Nephron progenitor cell (in vitro differentiated cells): ENCODE measurements at places on chromosomes 11 and 22.

DNA sequence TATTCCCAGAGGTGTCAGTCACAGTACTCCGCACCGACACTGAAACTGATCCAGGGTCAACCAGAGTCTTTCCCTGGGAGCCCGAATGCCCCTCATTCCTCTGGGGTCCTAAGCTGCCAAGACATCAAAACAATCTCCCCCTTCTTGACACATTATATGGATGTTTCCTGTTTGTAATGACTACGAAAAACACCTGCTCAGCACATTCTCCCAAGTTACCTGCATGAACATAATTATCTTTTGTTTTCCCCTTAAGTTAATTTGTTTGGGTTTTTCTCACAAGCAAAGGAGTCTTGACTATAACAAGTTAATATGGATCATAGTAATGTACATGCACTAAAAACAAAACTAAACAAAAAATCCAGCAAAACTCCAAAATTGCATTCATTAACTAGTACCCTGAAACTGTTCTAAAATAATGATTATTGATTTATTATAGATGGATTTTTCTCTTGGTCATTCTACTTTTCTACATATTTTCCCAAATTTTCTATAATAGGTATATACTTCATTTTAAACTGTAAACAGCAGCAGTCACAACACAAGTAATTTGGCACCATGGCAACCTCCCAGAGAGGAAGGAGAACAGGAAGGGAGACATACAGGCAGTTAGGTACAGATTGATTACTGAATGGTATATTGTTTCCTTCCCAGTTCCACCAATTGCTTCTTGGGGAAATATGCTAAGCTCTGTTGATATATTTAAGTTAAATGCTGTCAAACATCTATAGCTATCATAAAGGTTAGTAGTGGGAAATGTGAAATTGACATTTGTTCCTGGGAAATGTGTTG lies 631.5 kb downstream of the METTL15 start:
- no peaks in the 10 kb centered on the region for H3K27me3 ChIP-seq
- H3K36me3 ChIP-seq: no peaks in the 10 kb centered on the region
- peak; percentile 5 for DNase-seq

DNA sequence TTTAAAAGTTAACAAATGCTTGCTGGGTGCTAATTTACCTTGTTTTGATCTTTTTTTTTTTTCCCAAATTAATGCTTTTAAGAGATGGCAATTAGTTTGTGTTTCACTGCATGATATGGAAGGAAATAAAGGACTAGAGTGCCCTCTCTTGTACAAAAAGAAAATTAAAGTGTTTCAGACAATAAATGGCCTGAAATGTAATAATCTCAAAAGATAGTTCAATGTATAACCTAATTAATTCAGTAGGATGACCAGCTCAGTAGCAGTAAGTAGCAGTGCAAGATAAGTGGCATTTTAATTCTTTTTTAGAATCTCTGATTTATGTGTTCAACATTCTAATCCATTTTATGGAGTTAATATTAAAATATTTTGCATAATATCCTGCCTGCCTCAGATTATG lies 39.9 kb upstream of the MYO18B start:
- H3K27me3 ChIP-seq: no peaks in the 10 kb centered on the region
- H3K4me3 ChIP-seq: no peak overlapping the region
- H3K27ac ChIP-seq: no peak overlapping the region
- no peak for DNase-seq
- H3K36me3 ChIP-seq: peaks cover 16% of the 10 kb centered on the region

GRCh38 chr22:45454275-45454674 lies 40.8 kb downstream of the RIBC2 start:
- no peaks in the 10 kb centered on the region for H3K36me3 ChIP-seq
- H3K27me3 ChIP-seq: peaks cover 7% of the 10 kb centered on the region
- no peak overlapping the region for H3K4me3 ChIP-seq
- peaks cover 49% of the 10 kb centered on the region for H3K4me1 ChIP-seq

DNA sequence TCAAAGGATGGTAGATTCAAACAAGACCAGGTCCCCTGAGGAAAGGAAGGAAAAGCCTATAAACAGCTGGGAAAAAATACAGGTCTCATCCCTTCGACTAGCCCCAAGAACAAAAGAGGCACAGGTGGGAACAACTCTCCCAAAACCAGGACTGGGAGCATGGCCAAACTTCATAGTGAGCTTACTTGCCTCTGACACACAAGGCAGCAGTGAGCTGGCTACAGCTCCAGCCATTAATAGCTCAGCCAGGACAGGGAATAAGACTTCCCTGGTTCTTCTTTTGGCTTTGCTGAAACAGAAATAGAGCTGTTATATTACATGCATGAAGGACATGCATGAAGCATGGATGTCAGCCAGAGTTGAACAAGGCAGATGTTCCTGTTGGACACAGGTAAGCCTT lies at the start of gene OR10A2:
OR10A2 (plus strand) TSS at position 97 of the 400 bp plus-strand sequence. CDS start 6,698 bp downstream, outside the sequence.
- DNase-seq: no peak
- H3K27me3 ChIP-seq: no peaks in the 10 kb centered on the region
- no peaks in the 10 kb centered on the region for H3K4me1 ChIP-seq
- no peak within 1 kb of the TSS for H3K27ac ChIP-seq

DNA sequence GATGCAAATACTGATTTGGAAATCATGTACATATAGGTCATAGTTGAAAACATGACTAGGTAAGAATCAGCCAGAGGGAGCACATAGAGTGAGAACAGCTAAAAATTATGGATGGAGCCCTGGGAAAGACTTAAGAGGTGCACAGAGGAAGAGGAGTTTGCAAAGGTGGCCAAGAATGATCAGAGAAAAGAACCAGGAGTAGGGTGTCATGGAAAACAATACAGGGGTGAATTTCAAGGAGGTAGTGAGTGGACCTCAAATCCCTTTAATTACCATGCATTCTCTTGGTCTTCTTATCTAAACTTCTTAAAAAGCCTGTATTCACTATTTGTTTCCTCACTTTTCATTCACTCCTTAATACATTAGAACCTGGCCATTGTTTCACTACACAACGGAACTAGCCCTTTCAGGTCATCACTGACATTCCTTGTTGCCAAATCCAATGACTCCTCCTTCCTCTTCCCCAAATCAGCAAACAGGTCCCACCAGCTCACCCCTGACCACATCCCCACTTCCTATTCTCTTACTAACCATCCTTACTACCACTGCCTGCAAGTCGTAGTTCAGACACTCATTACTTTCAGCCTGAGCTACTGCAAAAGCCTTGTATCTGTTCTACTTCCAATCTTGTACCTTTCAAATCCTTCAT lies 22.6 kb downstream of the BUD13 start:
- no peak overlapping the region for H3K4me3 ChIP-seq
- peaks cover 42% of the 10 kb centered on the region for H3K36me3 ChIP-seq
- no peaks in the 10 kb centered on the region for H3K27me3 ChIP-seq
- no peaks in the 10 kb centered on the region for H3K4me1 ChIP-seq

DNA sequence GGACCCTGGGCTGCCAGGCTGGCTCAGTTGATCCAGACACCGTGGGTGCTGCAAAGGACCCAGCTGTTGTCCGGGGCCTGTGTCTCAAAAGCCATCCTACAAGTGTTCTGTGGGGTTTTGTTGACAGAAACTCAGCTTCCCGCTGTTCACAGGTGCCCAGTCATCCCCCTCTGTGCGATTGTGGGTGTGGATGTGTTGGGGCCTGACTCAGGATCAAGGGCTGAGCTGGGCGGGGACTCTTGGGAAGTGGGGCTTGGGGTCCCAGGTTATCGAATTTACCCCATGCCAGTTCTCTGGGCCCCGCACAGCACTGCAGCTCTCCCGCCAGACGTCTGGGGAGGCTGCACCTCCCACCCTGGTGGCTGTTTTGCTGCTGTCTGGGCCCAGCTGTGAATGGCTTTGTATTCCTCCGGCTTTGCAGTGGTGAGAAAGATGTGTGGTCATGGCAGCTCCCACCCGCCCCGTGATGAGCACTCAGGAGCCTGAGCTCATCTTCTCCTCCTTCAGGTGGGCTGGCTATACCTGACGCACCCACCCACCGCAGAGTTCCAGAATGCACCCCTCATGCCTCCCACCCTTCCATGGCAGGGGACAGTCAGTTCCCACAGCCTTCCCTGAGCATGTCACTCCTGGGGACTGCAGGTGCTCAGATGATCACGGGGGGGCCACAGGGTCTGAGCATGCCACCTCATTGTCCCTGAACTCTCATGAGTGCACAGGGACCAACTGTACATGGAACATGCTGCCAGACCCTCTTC lies 3.6 kb upstream of the AP2A2 start:
- peaks cover 5% of the 10 kb centered on the region for H3K27me3 ChIP-seq
- no peaks in the 10 kb centered on the region for H3K36me3 ChIP-seq
- H3K27ac ChIP-seq: peak overlapping the region; percentile 85
- H3K4me1 ChIP-seq: peaks cover 22% of the 10 kb centered on the region
- no peak for DNase-seq
- no peak overlapping the region for H3K4me3 ChIP-seq

- no peaks in the 10 kb centered on the region for H3K36me3 ChIP-seq
- H3K4me1 ChIP-seq: peaks cover 7% of the 10 kb centered on the region
- no peak overlapping the region for H3K27ac ChIP-seq
- DNase-seq: no peak
- no peaks in the 10 kb centered on the region for H3K27me3 ChIP-seq
These were observed 1025.8 kb downstream of the FAM181B start for GRCh38 chr11:81707881-81708280.

DNA sequence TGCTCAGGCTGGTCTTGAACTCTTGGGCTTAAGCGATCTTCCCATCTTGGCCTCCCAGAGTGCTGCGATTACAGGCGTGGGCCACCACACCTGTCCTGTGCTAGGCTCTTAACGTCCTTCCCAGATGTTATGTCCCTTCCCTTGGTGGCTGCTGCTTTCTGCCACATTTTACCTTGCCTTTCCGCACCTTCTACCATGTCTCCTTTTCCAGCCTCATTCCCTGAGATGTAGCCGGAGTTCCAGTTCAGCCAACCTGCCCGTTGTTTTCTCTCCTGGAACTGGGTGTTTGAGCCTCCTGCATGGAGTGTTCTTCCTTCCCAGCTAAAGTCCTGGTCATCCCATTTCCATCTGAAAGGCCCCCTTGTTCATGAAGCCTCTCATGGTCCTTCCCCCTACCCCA lies 95.3 kb downstream of the PTPRJ start:
- DNase-seq: no peak
- H3K4me1 ChIP-seq: peaks cover 32% of the 10 kb centered on the region
- H3K27me3 ChIP-seq: peaks cover 4% of the 10 kb centered on the region

DNA sequence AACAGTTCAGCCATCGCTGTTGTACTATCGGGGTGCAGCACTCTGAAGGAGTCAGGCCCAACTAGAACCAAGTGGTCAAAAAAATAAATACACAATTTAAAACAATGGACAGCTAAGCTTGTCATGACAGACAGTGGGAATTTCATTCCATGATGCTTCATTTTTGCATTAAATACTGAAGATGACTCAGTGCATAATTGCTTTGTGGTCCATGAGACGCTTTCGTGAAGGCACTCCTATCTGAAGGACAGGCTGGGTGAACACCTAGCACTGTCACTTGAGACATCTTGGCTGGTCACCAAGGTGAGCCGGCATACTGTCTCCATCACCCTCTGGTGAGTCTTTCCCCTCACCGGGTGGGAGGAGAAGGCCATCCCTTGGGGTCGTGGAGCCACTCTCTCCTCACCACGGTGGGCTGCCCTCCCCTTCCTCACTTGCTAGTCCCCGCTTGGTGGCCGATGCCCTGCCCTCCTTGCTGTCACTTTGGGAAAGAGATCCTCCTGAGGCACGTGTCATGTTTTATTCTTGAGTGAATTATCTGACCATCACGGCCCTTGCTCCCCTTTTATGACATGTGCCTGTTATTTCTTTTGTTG lies 4.9 kb upstream of the TESMIN start:
- no peak overlapping the region for H3K4me3 ChIP-seq
- peaks cover 13% of the 10 kb centered on the region for H3K4me1 ChIP-seq
- DNase-seq: no peak
- peaks cover 22% of the 10 kb centered on the region for H3K27me3 ChIP-seq

GRCh38 chr11:66891851-66892660 lies 35.2 kb downstream of the LRFN4 start:
- H3K36me3 ChIP-seq: peaks cover 5% of the 10 kb centered on the region
- peaks cover 4% of the 10 kb centered on the region for H3K27me3 ChIP-seq
- H3K4me1 ChIP-seq: peaks cover 64% of the 10 kb centered on the region
- H3K4me3 ChIP-seq: peak overlapping the region; percentile 2
- no peak for DNase-seq

- H3K36me3 ChIP-seq: no peaks in the 10 kb centered on the region
- no peak for DNase-seq
- H3K4me3 ChIP-seq: no peak overlapping the region
- peaks cover 8% of the 10 kb centered on the region for H3K27me3 ChIP-seq
These were observed 3.5 kb downstream of the HTR3B start for GRCh38 chr11:113908098-113908497.

DNA sequence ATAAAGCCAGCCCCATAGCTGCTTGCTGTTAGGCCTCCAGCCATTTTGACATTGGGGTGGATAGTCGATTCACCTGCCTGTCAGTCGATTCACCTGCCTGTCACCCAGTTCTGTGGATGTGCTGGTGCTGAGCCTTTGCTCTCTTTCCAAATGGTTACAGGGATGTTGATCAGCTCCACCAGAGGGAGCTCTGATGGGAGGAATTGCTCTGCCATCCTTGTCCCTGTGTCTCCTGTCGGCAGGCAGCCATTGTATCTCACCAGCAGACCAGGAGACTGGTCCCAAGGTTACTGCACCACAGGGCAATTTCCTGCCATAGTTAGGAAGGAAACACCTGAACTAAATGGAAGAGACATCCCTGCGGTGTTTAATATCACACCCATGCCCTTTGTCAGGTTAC lies 6.1 kb downstream of the MPEG1 start:
- no peaks in the 10 kb centered on the region for H3K4me1 ChIP-seq
- peak; percentile 43 for DNase-seq
- no peak overlapping the region for H3K27ac ChIP-seq
- H3K4me3 ChIP-seq: no peak overlapping the region
- peaks cover 33% of the 10 kb centered on the region for H3K36me3 ChIP-seq

DNA sequence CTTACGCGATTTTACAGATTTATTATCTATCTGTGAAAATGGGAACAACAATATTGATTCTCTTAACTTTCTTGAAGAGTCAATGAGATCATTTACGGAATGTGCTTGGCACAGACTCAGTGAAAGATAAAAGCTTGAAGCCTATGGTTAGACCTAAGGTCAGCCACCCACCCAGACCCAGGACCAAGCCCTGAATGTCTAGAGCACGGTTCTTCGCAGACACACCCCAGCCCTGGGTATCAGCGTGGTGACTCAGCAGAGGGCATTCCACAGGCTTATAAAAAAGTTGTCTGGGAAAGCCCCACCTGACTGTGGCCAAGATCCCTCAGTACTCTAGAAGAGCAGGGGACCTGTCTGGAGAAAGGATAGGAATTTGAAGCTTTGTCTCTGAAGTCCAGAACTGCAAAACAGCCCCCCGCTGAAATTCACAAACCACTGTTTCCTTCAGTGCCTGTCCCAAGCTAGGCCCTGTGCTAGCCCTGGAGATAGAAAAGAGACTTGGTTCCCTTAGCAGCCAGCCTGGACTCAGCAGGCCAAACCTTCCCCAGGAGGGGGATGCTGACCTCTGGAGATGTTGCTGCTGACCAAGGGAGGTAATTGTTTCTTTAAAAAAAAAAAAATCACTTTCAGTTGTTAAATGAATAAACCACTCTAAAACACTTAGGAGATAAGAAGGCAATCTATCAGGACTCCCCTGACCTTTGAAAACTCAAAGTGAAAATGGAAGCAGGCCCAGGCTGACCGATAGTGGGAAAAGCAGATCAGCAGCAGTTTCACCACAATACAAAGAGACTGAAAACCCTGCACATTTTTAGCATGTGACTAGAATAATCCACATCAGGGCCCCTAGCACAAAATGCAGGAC lies 114.0 kb downstream of the ABTB2 start:
- DNase-seq: no peak
- peaks cover 61% of the 10 kb centered on the region for H3K27me3 ChIP-seq
- no peak overlapping the region for H3K27ac ChIP-seq
- peaks cover 38% of the 10 kb centered on the region for H3K4me1 ChIP-seq
